ENCODE measurements at places on chromosomes 2 and 18. TPM values are rescaled to one million over a fixed set of nuclear protein-coding genes. Genes with fewer than 3 reads are reported as not detected.

DNA sequence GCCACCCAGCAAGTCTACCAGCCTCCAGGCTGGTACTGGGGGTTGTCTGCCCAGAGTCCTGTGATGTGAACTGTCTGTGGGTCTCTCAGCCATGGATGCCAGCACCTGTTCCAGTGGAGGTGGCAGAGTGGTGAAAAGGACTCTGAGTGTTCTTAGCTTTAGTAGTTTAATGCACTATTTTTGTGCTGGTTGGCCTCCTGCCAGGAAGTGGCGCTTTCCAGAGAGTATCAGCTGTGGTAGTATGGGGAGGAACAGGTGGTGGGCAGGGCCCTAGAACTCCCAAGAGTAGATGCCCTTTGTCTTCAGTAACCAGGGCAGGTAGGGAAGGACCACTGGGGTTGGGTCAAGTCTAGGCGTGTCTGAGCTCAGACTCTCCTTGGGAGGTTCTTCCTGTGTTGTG lies 356.7 kb downstream of the STK39 start:
- DNase-seq: no peak

DNA sequence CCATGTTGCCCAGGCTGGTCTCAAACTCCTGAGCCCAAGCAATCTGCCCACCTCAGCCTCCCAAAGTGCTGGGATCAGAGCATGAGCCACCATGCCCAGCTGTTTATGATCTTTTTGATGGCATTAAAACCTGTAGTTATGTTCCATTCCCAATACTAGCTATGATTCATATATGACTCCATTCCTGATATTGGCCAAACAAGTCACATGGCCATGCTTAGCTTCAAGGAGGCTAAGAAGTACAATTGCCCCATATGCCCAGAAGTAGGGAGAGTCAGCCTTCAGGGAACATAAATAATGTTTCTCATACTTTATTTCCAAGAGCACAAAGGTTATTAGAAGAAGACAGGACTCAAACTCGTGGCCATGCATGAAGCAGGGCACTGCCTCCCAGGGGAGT lies 132.4 kb upstream of the RAB6C start:
- DNase-seq: no peak

GRCh38 chr2:23354554-23354953 lies 30.4 kb upstream of the KLHL29 start:
- no peak for DNase-seq

DNA sequence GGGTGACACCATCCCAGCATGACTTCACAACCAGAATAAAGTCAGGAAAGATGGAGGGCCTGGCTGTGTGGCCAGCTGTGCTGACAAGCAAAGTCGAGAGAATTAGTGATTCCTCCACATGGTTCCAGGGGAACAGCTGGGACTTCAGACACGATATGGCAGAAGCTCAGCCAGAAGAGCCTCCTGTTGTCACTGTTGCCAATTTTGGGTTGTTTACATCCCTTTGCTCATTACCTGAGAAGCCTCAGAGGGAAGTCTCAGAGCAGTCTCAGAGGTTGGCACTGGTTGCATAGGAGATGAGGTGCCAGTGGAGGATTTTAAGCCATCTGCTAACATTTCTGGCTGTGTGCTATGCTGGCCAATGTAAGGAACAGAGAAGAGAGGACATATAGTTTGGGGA lies 16.0 kb downstream of the LINC00305 start:
- no peak for DNase-seq

GRCh38 chr2:166802475-166802874 lies 85.8 kb upstream of the XIRP2 start:
- no peak for DNase-seq

DNA sequence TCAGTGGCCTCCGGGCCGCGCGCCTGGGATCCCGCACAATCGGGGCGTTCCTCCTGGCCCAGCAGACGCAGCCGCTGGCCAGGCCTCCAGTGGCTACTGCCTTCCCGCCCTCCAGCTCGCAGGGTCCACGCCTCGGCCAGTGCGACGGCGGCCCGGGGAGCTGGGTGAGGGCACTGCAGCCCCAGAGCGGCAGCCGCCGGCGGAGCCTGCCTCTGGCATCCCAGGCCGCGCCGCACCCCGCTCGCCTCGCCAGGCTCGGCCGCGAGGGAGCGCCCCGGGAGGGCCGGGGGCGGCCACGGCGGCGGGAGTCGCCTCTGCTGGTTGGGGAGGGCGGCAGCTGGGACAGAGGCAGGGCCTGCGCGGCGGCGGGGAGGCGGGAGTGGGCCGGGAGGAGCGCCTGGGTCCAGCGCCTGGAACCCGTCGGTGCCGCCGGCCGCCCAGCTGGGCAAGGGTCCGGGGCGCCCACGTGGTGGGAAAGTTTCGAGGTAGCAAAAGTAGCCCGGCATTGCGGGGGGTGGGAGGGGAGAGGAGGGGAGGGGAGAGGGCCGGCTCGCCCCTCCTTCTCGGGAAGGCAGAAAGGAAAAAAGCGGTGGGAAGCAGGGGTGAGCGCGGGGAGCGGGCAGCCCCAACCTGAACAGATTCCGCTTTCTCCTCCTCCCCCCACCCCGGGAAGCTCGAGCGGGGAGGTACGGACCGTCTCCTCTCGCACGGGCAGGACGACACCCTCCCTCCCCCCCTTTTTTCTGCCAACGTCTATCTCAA lies 1.5 kb upstream of the INHBB start:
- DNase-seq: no peak

Gene KCNK3
- 9.2 TPM for total RNA-seq

Gene GCG
- total RNA-seq: not detected

GRCh38 chr18:25621144-25621543 lies 269.2 kb upstream of the ZNF521 start:
- no peak for DNase-seq

Gene APOB
- total RNA-seq: 0.75 TPM

DNA sequence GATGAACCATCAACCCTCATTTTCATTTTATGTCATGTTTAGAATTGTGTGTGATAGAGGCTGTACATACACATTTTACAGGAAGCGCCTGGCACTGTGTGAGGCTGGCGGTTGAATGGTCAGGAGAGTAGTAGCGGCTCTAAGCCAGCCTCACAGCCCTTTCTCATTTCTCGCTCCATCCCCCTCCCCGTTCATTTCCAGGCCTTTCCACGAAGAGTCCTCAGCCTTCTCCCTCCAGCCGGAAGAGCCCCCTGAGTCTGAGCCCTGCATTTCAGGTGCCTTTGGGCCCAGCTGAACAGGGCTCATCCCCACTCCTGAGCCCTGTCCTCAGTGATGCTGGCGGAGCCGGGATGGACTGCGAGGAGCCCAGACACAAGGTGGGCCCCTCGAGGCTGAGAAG lies 51.8 kb downstream of the STK25 start:
- no peak for DNase-seq

DNA sequence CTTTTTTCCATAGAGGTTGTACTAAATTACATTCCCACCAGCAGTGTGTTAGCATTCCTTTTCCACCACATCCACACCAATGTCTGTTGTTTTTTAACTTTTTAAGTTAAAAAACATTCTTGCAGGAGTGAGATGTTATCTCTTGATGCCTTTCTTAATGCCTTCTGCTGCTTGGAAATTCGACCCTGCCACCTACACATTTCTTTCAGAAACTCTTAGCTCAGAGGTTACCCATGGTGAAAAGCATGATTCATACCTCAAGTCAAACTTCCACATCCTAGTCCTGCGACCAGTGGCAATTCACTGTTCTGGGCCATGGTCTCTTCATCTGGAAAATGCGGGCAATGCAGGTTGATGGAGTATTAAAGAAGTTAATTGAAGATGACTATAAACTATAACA lies 12.7 kb upstream of the HNMT start:
- no peak for DNase-seq

DNA sequence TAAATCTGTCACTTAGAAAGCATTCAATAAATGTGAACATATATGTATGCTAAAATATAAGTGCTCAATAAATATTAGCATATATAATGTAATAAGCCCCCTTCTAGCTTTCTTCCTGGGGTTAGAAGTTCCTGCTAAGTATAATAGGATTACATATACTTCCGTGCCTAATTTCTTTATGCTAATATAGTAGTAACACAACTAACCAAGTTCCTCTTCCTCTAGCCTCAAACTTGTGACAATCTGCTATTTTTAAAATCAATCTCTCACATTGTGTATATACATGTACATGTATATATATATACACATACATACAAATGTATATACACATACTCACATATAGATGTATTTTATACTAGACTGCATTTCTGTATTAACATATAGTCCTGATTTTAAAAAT lies 32.2 kb downstream of the TLK1 start:
- DNase-seq: no peak

Gene ITGA4
- total RNA-seq: 7.4 TPM
